Globus pallidus (tissue), 1 donor: ENCODE measurements at places on chromosomes 13 and 19.

GRCh38 chr19:31943191-31943661, 402.2 kb upstream of the ZNF507 start:
- no peak for DNase-seq

- DNase-seq, result no peak
These were observed 209.6 kb upstream of the SOX1 start for GRCh38 chr13:111857336-111857735.

GRCh38 chr13:22127277-22128164, 456.6 kb downstream of the FGF9 start:
- no peak for DNase-seq

GRCh38 chr19:19321141-19321577, 530 bp downstream of the MAU2 start:
- DNase-seq, result no peak

GRCh38 chr13:102805680-102806079, 6.8 kb downstream of the BIVM start:
- DNase-seq, result no peak
